COLO829 (cell line): ENCODE measurements at places on chromosomes 12 and 14.

- no peak for DNase-seq
Observed at GRCh38 chr14:55130196-55130550, 1.1 kb downstream of the LGALS3 start.

- no peak for DNase-seq
Observed at GRCh38 chr12:18888047-18888446, 150.1 kb downstream of the CAPZA3 start.

DNA sequence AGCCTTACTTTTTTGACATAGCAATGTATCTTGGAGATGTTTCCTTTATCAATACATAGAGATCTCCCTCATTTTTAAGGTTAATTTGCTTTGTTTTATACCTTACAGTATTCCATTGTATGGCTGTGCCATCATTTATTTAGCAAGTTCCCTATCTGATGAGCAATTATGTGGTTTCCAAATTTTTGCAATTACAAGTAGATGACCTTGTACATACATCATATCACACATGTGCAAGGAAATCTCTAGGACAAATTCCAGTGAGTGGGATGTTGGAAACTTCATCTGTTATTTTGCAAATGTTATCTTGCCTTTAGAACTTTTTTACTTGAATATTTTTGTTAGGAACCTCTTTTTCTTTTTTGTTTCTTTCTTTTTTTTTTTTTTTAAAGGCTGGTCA lies 49.7 kb downstream of the DRAM1 start:
- no peak for DNase-seq

DNA sequence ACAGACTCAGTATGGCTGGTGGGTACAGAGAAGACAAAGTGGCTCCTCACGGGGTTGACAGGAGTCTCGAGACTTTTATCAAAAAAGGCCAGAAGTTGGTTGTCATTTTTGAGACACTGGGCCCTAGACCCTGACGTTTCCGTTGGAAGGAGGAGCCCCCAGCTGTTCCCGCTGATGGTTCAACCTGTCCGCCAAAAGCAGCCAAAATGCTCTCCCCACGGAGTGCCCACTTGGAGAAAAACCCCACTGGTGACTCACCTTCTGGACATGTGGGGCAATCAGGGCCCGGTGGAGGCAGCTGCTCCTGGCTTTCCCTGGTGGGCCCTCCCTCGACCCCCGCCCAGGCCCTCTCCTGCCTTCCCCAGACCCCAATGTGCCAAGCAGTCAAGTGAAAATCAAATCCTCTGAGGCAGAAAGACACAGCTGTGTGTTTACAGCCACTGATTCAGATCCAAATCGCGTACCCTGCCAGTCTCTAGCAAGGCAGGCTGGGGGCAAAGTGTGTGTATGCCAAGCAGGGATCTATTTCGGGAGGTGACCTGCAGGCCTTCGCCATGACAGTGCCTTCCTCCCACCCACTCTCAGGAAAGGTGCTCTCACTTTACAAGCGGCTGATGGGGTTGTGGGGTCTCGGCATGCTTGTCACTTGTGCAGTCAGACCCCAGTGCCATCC lies 347.4 kb downstream of the DPF3 start:
- no peak for DNase-seq

DNA sequence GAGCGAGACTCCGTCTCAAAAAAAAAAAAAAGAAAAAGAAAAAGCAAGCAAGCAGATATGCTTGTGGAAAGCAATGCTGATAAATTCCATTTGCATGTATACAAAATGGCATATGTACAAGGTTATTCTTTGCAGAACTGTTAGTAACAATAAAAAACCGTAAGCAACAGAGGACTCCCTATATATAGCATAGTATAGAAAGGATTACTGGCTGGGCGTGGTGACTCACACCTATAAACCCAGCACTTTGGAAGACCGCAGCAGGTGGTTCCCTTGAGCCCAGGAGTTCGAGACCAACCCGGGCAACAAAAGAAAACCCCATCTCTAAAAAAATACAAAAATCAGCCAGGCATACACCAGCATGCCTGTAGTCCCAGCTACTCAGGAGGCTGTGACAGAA lies 13.5 kb downstream of the GCN1 start:
- DNase-seq = no peak
